ENCODE measurements at places on chromosomes 16 and 17.
A peak's percentile ranks its signal among the peaks of the same experiment; 100 is the strongest.

DNA sequence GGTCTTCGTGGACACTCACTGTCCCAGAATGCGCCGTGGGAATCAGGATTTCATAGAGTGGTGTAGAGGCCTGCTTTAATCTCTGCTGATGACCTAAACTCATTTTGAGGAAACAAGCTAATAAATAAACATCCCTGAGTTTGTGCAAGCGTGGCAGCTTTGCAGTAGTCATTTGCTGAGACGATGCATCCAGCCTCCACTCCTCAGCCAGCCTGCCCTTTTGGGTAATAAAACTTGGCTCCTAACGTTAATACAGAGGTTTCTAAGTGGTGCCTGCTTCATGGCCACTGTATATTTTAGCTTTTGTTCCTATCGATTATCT is 1.3 kb downstream of the DGKE start:
- DNase-seq = no peak

GRCh38 chr17:38403491-38403890 is 24.8 kb upstream of the ARHGAP23 start:
- no peak for DNase-seq

GRCh38 chr16:77219437-77219836 is 20.2 kb downstream of the SYCE1L start:
- DNase-seq = no peak

- no peak for DNase-seq
Observed at GRCh38 chr17:80882323-80882722, 109.3 kb upstream of the CHMP6 start.

DNA sequence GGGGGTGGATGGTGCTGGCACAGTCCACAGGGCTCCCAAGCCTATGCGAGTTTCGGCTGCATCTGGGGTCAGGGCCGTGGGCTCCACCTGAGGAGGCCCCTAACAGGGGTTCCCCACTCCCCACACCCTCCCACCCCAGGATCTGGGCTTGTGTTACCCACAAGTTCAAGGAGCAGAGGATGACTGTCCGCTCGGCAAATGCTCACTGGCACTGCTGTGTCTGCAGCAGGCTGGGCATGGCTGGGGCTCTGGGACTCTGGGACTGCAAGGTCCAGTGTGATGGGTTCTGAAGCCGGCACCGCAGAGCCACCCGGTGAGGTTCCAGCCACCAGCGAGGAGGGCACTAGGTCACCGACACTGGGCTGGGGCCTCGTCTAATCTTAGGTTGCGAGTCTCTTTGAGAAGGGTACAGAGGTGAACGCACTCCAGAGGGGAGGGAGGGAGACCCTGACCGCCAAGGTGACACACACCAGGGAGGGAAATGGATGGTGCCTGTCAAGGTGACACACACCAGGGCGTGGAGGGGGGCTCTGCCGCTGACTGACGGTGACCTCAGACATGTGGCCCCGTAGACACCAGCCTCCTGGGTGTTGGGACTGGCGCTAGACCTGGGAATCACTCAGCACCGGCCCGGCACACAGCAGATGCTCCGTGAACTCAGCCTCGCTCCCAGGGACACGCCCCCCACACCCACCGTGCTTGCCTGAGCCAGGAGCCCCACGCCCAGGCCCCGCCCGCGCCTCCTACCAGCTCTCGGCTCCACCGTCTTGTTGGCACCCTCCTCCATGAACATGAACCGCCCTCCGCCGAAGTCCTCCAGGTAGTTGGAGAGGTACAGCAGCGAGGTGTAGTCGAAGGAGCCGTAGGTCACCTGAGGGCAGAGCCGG is 20.5 kb upstream of the HEXD start:
- DNase-seq = no peak

DNA sequence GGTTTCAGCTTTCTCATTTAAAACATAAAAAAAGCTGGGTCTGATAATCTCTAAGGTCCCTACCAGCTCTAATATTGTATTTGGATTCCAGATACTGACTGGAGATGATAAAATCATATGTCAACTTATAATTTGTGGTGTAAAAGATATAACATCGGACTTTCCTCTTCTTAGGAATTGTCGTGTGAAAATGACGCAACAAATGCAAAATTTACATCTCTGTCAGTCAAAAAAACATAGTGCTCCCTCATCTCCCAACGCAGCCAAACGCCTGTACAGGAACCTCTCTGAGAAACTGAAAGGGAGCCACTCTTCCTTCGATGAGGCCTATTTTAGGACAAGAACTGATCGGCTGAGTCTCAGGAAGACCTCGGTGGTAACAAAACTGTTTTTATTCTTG is 197.3 kb downstream of the ANKFN1 start:
- no peak for DNase-seq

DNA sequence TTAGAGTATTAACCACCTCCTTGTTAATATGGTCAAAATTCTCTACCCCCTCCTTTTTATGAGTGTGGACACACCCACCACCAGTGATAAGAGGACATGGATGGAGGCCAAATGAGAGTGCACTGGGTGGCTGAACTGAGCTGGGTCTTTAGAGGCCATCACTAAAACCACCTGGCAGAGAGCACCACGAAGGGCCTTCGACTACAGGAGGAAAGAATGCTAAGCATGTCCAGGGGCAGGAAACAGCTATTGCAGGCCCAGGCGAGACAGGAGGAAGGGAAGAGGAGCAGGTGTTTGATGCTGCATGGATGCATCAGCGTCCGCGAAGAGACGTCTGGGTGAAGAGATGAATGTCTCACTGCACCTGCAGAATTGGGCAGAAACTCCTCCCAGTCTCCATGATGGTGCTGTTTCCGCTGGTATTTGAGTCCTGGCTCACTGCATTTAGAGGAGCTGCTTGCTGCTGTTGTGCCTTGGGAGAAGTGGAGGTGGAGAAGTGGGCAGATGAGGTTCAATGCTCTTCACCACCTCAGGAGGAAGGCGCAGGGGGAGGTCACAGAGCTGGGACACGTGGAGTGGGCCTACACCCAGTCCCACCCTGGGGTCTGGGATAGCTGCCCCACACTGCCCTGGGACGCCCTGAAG is 33.2 kb downstream of the SPHK1 start:
- DNase-seq = no peak

- DNase-seq = peak; percentile 48
Observed at GRCh38 chr16:57061084-57061905, 31.1 kb upstream of the CPNE2 start.

DNA sequence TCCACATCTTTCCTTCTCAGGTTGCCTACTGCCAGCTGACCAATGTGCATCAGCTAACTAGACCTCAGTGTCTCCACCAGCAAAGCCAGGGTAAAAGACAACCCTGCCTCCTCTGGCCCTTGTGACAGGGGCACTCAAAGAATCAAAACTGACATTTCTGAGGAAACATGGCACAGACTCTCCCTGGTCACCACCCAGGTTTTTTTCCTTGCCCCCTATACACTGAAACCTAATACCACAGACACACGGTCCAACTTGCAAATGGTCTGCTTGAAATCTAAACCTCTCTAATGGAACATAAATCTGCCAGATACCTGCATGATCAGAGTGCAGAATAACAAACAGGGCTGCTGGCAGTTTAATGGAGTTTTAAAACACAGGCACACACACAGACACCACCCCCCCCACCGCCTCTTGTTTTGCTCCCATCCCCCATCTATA is 19.5 kb upstream of the CORO6 start:
- no peak for DNase-seq

DNA sequence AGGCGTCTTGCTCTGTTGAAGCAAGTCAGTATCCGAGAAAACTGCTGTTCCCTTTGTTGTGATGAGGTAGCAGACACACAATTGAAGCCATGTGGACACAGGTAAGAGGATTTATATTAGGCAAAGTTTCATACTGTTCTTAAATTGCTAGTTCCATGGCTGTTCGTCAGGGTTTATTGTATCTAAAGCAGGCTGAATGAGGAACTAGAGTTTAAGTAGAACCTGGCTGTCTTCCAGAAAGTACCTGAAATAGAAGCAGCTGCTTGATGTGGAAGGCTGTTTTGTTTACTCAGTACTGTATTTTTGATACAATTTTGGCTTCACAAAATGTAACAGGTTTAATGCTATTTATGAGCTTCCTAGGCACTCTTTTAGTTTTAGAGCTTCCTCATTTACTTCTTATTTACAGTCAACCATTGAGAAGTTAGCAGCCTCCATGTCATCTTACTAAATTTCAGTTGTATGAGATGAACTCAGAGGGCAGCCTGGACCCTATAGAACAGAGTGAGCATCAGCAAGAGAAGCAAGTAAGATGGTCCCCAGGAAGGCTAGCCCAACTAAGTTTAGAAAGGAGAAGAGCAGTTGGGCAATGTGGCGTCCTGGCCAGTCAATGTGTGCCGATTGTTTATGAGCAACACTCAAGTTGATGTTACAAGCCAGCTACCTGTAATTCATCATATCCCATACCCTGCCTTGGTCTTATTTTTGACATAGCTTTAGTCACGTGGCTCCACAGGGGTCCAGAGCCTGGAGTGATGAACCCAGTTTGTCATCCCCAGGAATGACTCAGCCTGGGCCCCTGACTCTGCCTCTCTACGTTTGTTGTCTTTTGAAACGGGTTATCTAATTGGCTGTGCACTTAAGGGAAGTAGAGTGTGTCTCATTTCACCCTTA is 9.7 kb upstream of the ARL2BP start:
- DNase-seq = peak; percentile 40

GRCh38 chr16:88785106-88785924 is at the start of gene PIEZO1:
Gene PIEZO1, minus strand, starts transcription at chr16:88785220. Its CDS starts 256 bp downstream, at chr16:88784964.
- DNase-seq = no peak

- no peak for DNase-seq
Observed at GRCh38 chr16:85327731-85328675, 215.7 kb upstream of the CIBAR2 start.

DNA sequence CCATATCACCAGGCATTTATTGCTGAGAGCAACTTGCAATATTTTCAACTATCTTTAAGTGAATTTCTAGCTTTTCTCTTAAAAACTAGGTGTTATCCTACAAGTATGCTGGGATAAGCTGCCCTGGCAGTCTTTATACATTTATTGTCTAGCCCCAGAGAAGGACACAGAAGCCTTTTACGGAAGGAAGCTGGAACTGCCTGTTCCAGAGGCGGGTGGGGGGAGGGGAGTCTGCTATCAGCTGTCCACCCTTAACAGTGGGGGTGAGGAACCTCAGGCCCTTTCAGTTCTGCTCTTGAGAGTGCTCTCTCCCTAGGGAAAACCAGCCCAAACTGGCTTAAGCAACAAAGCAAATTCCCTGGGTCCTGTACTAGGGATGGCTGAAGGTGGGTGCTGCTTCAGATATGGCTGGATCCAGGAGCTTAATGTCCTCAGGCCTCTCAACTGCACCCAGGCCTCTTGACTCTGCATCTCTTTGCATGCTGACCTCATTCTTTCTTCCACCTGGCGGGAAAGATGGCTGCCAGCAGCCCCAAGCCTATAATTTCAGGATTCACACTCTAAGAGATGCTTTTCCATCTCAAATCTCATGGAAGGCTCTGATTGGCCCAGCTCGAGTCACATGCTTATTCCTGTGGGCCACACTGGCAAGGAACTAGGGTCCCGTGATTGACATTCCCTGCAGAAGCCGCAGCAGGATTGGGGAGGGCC is 16.6 kb downstream of the NAGPA start:
- no peak for DNase-seq

- no peak for DNase-seq
Observed at GRCh38 chr17:68328676-68329075, 37.4 kb downstream of the ARSG start.

GRCh38 chr16:50664270-50664669 is 16.8 kb downstream of the SNX20 start:
- no peak for DNase-seq

DNA sequence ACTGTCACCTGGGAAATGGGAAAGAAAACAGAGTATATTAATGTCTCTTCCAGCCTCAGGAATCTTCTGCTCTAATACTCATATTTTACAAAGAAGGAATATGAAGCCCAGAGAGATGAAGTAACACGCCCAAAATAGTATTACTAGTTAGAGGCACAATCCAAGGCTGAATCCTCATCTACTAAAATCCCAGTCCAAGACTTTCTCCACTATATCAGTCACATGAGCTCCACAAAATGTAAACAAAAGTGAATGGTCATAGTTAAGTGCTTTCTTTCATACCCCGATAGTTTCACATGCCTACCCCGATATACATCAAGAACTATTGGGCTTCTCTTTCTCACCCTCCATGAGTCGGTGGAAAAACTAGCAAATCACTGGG is 965 bp downstream of the INTS2 start:
- DNase-seq = peak; percentile 8

GRCh38 chr17:34068571-34068970 is 186.5 kb upstream of the CCL2 start:
- DNase-seq = no peak

GRCh38 chr16:29646947-29647346 is 16.1 kb upstream of the SPN start:
- no peak for DNase-seq

DNA sequence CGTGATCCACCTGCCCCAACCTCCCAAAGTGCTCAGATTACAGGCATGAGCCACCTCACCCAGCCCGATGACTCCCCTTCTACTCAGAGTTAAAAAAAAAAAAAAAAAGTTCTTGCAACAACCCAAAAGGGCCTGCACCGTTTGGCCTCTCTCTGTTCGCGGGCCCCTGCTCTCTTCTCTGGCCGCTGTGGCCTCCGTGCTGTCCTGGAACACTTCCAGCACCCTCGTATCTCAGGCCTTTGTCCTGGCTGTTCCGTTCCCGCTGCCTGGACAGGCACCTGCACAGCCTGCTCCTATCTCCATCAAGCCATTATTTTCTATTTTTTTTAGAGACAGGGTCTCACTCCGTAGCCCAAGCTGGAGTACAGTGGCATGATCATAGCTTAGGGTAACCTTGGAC is 10.8 kb downstream of the MYO1C start:
- no peak for DNase-seq

DNA sequence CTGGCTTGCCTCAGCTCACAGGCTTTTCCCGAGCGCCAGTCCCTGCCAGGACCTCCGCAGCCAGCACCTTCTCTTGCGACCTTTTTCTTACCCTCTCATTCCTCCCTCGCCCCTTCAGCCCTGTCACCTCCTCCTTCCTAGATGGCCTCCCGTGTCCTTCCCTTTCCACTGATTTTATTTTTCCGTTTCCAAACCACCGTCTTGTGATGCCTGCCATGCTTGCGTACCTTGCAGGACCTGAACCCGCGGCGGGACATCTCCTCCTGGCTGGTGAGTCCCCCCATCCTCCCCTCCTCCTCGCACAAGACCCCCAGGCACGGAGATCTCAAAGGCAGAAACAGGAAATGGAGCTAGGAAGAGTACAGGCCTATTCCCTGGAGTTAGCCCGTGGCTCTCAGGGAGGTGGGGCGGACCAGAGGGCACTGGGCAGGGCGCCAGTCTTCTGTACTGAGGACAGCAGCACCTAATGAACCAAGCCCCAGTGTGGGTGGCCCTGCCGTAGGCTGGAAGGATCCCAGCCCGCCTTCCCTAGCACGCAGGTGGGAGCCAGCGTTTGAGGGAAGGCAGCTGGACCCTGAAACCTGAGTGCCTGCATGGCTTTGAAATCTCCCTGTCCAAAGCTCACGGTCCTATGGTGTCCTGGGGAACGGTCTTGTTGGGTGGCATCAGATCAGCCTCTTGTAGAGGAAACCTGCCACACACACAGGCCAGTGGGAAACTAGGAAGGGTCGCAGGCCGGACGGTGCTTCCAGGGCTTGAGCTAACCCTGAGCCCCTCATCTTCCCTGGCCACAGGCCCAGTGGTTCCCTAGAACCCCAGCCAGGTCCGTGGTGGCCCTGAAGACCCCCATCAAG is 612 bp downstream of the CISD3 start:
- DNase-seq = no peak

GRCh38 chr17:30158896-30159625 is 42.4 kb downstream of the NSRP1 start:
- DNase-seq = no peak

Data from HS-5 (cell line).